Left lung (tissue), 14 donors: ENCODE measurements at places on chromosomes 16 and 17. TPM values are rescaled to one million over a fixed set of nuclear protein-coding genes. Genes with fewer than 3 reads are reported as not detected.

Gene ANKRD40CL
- total RNA-seq, result not detected

- DNase-seq, result no peak
- H3K36me3 ChIP-seq, result no peaks in the 10 kb centered on the region
- no peaks in the 10 kb centered on the region for H3K27me3 ChIP-seq
Observed at GRCh38 chr16:80038566-80038965, 438.0 kb upstream of the MAF start.

Gene KRTAP1-3
- not detected for total RNA-seq

GRCh38 chr16:31471875-31472708 is at the start of gene TGFB1I1:
TSS of gene TGFB1I1 (plus strand) at chr16:31472152. CDS start at chr16:31472189, 37 bp downstream.
- no peaks in the 10 kb centered on the region for H3K36me3 ChIP-seq
- H3K4me1 ChIP-seq, result peaks cover 16% of the 10 kb centered on the region
- peaks cover 19% of the 10 kb centered on the region for H3K27me3 ChIP-seq
- DNase-seq, result peak; percentile 60
- H3K4me3 ChIP-seq, result peak within 1 kb of the TSS; percentile 62

GRCh38 chr16:81424771-81425170 is 19.8 kb upstream of the CMIP start:
- H3K4me3 ChIP-seq, result no peak overlapping the region
- H3K27me3 ChIP-seq, result no peaks in the 10 kb centered on the region
- H3K27ac ChIP-seq, result no peak overlapping the region
- DNase-seq, result no peak

Gene CLDN9
- 0.85 TPM for total RNA-seq

Gene SOX15
- total RNA-seq, result 0.31 TPM
